GM12878 (cell line): ENCODE measurements at places on chromosomes 6 and 20. TPM values are rescaled to one million over a fixed set of nuclear protein-coding genes. Genes with fewer than 3 reads are reported as not detected.

GRCh38 chr6:99432877-99433276 lies 7.8 kb upstream of the PNISR start:
- no peak for DNase-seq

DNA sequence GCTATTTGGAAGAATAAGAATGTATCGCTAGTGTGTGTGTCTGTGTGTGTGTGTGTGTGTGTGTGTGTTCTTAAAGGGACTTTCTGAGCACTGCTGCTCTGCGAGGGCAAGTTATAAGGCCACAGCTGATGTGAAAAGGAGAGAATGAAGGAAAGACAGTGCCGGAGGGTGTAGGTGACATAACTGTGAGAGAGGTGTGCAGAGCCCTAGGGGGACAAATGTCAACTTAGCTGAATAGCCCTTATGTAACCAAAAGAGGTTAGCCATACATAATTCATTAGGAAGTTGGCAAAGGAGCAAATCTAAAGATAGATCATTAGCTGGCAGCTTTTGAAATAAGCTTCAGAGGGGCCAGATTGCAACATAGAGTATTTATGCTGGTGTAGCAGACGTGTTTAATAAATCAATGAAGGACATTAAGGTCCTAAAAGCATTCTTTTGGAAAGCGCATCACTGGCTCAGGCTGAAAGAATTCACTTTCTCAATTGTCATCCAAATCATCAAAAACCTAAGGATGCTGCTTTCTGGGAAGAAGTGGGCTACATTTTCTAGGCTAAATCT lies 81.0 kb downstream of the NDUFAF5 start:
- DNase-seq: no peak

GRCh38 chr6:128368213-128368944 lies 152.0 kb downstream of the PTPRK start:
- DNase-seq: no peak

- no peak for DNase-seq
Observed at GRCh38 chr20:58268421-58268821, 40.0 kb upstream of the ANKRD60 start.

- DNase-seq: no peak
Observed at GRCh38 chr6:96562886-96563285, at the start of gene FHL5. Gene FHL5 (plus strand): TSS chr6:96563128. CDS start chr6:96603614, 40,486 bp downstream.

DNA sequence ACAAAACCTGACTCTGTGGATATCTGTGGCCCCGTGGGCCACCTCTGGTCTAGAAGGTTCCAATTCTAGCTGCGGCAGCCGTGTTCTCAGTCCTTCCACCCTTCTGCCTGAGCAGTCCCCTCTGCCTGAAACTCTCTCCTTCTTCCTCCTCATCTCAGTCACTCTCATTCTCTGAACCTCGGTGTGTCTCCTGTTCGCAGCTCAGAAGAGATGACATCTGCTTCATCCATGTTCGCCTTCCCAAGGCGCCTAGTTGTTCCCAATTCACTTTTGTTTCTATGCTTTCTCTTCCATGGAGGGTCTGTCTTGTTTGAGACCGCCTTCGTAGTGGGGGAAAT lies 95.5 kb downstream of the CEBPB start:
- peak; percentile 13 for DNase-seq

GRCh38 chr20:45021631-45022030 lies 55.3 kb downstream of the STK4 start:
- DNase-seq: no peak

DNA sequence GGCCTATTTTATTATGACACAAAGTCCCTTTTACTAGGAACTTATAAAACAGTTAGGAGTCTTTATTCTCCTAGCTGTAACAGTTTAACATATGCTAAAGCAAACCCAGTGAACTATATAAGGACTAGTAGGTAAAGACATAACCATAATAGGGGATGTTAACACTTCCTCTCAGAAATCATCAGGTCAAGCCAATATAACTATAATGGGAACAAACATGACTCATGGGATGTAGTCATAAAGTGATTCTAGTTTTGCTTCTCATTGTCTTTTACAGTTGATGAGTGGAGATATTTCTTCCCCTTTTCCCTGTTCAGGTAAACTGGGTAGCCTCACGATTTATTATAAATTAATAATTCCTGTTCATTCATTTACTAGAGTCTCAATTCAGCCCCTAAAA lies 9.7 kb downstream of the PTCHD4 start:
- no peak for DNase-seq

DNA sequence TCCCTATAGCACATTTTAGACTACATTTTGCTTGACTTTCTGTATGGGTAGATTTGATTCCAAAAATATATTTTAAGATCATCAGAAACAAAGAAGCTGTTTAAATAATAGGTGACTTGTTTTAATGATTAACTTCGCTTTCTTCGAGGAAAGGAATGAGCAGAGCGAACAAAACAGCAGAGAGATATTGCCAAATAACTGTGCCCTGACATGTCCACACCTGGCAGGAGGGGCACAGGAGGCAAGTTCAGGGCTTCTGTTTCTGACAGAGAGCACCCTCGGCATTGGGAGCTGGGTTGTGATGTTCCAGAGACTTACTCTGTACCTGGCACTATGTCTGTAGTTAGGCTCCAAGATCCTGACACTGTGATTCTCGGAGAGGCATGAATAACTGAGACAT lies 155.7 kb upstream of the SASH1 start:
- DNase-seq: no peak

DNA sequence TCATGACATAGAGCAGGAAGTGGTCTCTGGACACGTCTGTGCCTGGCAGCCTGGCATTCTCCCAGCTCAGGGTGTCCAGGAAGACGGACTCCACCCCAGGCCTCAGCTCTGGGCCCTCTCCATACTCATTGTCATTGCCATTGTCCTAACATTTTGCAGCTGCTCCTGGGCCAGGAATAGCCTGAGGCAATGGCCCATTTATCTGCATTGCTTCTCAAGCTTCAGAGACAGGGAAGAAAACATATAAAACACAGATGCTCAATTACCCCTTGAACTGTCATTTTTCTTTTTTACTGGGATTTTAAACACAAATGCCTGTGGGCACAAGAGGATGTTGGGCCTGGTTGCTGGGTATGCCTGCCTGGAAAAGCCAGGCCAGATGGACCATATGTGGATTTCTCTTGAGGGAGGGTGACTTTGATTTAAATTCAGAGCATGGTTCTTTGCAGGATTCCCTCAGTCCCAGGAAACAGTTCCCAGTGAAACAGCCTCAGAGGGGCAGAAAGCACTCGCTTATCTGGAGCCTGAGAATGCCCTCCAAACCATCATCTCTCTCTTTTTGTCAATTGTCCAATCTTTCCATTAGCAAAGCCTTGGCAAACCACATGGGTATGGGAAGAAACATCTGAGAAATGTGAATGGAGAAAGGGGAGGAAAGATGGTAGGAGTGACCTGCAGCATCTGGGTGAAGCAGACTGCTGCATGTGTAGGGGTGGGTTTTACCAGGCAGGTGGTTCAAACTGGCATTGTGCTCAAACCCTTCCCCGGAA lies 17.9 kb downstream of the LAMP5 start:
- no peak for DNase-seq

GRCh38 chr6:6564154-6564553 lies 24.4 kb upstream of the LY86 start:
- no peak for DNase-seq

CCN6 gene
- polyA plus RNA-seq: 0.07 and 0.14 TPM in 2 replicates

ATP6V1G2 gene
- polyA plus RNA-seq: 2.5 and 2.8 TPM in 2 replicates

MYB gene
- polyA plus RNA-seq: 12.6 and 24.1 TPM in 2 replicates

RIMS4 gene
- 0.07 TPM in 1 of 2 replicates, not detected in the other for polyA plus RNA-seq

MCM3 gene
- polyA plus RNA-seq: 220 and 231 TPM in 2 replicates

PTCHD4 gene
- polyA plus RNA-seq: 0.11 TPM in 1 of 2 replicates, not detected in the other
